ENCODE measurements at places on chromosomes 6 and 20. TPM values are rescaled to one million over a fixed set of nuclear protein-coding genes. Genes with fewer than 3 reads are reported as not detected.

Gene NNAT
- not detected for polyA plus RNA-seq

Gene WFDC5
- not detected for polyA plus RNA-seq

Gene HLA-DRB5
- 92.6 TPM for polyA plus RNA-seq

Gene IL17F
- not detected for polyA plus RNA-seq

Gene CRYBG1
- 18.1 TPM for polyA plus RNA-seq

Gene PRND
- polyA plus RNA-seq: 0.06 TPM

Gene MCCD1
- not detected for polyA plus RNA-seq

Gene DDR1
- polyA plus RNA-seq: 4.6 TPM

Gene LBP
- polyA plus RNA-seq: not detected

Gene ZBTB12
- polyA plus RNA-seq: not detected

Gene CGA
- polyA plus RNA-seq: not detected

Gene ETV7
- 5.1 TPM for polyA plus RNA-seq

Gene DACT2
- polyA plus RNA-seq: not detected

Gene NKX2-4
- polyA plus RNA-seq: not detected

Gene SPINT3
- polyA plus RNA-seq: not detected

Gene HSF2
- polyA plus RNA-seq: 8.1 TPM

Gene PMEPA1
- 7.0 TPM for polyA plus RNA-seq

Gene C20orf141
- polyA plus RNA-seq: not detected

Gene EEF1A2
- not detected for polyA plus RNA-seq

Gene HNF4A
- not detected for polyA plus RNA-seq

Gene RPRD1B
- 4.0 TPM for polyA plus RNA-seq

Gene ZSCAN31
- 0.56 TPM for polyA plus RNA-seq

Gene SPO11
- polyA plus RNA-seq: not detected

Gene CDSN
- polyA plus RNA-seq: not detected

Gene RNGTT
- polyA plus RNA-seq: 37.7 TPM

Gene IMPG1
- polyA plus RNA-seq: not detected

Gene CASS4
- 0.34 TPM for polyA plus RNA-seq

Gene GPLD1
- polyA plus RNA-seq: 0.95 TPM

Gene GPR6
- not detected for polyA plus RNA-seq

Gene OR2H2
- not detected for polyA plus RNA-seq

Gene CDK19
- polyA plus RNA-seq: 4.0 TPM

Gene CPXM1
- 1.1 TPM for polyA plus RNA-seq

Gene ZC3H12D
- polyA plus RNA-seq: 8.2 TPM

Gene HRH3
- not detected for polyA plus RNA-seq

Gene ADGRF4
- not detected for polyA plus RNA-seq

Gene SLC17A9
- 4.1 TPM for polyA plus RNA-seq

Gene SOX4
- 1.2 TPM for polyA plus RNA-seq

Measured in IgD-negative memory B cell (primary cell).